ENCODE measurements at places on chromosomes 1 and 21.

GRCh38 chr1:5364591-5364990 lies 627.6 kb downstream of the NPHP4 start:
- no peak for DNase-seq

- DNase-seq, result no peak
Observed at GRCh38 chr1:153343040-153343681, 5.5 kb downstream of the PGLYRP4 start.

DNA sequence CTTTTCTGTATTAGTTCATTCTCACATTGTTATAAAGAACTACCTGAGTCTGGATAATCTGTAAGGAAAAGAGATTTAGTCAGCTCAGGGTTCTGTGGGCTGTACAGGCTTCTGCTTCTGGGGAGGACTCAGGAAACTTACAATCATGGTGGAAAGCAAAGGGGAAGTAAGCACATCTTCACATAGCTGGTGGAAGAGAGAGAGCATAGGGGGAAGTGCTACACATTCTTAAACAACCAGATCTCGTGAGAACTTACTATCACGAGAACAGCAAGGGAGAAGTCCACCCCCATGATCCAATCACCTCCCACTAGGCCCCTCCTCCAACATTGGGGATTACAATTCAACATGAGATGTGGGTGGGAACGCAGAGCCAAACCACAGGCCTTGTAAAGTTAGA lies 37.9 kb upstream of the AHCTF1 start:
- DNase-seq, result no peak

DNA sequence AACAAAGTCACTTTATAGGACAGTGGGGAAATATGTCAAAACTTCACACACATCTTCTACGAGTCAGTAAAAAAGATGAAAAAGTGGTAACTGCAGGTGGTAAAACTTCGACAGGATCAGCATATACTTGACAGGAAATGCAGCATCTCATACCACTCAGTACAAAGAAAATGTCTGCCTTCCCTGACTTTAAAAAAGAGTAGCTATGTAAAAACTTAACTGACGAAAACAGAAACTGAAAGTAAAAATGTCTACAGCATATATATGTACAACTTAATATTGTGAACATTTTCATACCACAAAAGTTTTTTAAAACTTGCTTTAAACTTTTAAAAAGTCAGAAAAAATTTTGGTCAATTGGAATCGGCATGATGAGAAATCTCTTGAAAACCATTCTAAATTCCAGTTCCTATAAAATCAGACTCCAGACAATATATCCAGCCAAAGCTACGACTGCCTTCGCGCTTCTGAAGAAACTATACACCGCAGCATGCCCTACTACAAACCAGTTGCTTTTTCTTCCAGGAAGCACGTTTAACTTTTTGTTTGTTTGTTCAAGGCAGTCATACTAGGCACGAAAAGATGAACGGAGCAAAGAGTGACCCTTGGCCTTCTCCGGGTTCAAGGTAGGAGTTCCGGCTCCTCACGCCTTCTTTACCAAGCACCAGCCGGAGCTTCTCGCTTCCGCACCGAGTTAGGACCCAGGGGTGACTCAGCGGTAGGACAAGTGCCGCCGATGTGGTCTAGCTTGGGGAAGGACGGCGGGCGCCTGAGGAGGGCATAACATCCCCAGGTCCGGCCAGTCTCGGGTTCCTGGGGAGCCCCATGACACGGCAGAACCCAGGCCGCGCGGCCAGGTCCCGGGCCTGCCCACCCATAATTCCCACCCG lies 612 bp downstream of the PSMA5 start:
- DNase-seq, result no peak

DNA sequence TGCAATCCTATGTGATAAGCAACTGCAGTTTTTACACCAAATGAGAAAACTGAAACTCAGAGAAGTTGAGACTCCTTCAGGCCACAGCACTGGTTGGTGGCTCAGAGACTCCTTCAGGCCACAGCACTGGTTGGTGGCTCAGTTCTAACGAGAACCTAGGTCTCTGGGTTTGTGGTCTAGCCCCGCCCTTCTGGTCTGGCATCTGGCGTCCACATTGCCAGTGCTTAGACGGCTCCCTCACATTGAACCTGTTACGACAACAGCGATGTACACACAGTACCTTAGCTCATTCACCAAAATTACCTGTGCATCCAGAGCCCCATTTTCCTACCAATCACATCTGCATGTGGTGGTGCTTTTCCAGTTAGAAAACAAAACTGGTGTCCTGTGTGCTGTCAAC lies 66.1 kb downstream of the NID1 start:
- DNase-seq, result no peak

- DNase-seq, result no peak
Observed at GRCh38 chr21:45823100-45823681, 158.4 kb upstream of the COL6A1 start.

GRCh38 chr1:207832796-207833195 lies 78.1 kb downstream of the CD34 start:
- no peak for DNase-seq

- no peak for DNase-seq
Observed at GRCh38 chr1:181577475-181577874, 94.2 kb downstream of the CACNA1E start.

- no peak for DNase-seq
Observed at GRCh38 chr1:224170343-224170742, 12.7 kb upstream of the DEGS1 start.

GRCh38 chr1:230057100-230057499 lies 9.9 kb upstream of the GALNT2 start:
- no peak for DNase-seq

DNA sequence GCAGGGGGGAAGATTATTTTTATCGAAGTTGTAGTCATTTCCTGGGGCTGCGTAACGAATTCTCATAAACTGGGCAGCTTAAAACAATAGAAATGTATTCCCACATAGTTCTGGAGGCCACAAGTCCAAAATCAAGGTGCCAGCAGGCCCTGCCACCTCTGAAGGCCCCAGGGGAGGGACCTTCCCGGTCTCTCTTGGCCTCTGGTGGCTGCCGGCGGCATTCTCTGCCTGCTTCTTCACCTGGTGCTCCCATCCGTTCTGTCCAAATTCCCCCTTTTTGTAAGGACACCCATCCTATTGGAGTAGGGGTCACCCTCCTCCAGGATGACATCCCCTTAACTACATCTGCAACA lies 92.8 kb downstream of the PDE9A start:
- no peak for DNase-seq

GRCh38 chr1:238982736-238983135 lies 403.6 kb upstream of the CHRM3 start:
- DNase-seq, result no peak

DNA sequence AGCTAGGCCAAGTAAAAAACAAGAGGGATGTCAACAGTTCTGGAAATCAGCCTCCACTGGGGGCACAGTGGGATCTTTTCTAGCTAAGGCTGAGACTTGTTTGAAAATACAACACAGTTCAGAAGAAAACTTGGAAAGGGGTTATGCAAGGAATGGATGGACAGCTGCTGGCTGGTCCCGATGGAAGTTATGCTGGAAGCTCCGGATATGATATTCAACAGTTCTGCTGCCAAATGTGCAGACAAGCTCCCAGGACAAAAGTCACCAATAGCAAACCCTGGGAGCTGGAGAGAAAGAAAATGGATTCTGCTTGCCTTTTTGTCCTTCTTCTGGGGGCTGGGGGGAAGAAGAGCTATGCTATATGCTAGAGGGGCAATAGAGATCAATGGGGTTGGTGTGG lies 14.3 kb downstream of the LMX1A start:
- DNase-seq, result no peak

DNA sequence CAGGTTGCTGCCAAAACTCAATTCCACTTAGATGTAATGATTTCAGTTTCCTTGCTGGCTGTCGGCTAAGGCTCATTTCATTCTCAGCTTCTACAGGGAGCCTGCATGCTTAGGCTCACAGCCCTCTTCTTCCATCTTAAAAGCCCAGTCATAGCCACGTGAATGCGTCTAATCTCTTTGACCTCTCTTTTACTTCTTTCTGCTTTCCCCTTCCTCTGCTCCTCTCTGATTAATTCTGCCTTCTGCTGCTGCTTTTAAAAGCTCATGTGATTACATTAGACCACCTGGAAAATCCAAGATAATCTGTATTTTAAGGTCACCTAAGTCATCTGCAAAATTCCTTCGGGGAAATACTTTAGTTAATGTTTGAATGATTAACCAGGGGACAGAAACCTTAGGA lies 812.8 kb upstream of the BRINP3 start:
- no peak for DNase-seq

DNA sequence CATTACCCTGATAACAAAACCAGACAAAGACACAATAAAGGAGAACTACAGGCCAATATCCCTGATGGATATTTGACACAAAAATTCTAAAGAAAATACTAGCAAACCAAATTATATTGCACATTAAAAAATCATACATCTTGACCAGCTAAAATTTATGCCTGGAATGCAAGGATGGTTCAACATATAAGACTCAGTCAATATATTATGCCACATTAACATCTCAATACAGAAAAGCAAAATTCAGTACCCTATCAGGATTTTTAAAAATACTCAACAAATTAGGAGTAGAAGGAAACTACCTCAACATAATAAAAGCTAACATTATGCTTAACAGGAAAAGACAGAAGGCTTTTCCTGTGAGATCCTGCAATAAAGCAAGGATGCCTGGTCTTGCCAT lies 177.1 kb downstream of the MAGI3 start:
- DNase-seq, result no peak

Measured in activated B cell treated with CpG ODN at 0.5 μM for 24 hours (primary cell).